ENCODE measurements at places on chromosomes 6 and 20. TPM values are rescaled to one million over a fixed set of nuclear protein-coding genes. Genes with fewer than 3 reads are reported as not detected.

Gene SLC17A2
- not detected for polyA plus RNA-seq

Gene FRMD1
- polyA plus RNA-seq, result not detected

Gene TAF8
- polyA plus RNA-seq, result 23.0 TPM

Gene PROKR2
- not detected for polyA plus RNA-seq

Gene ADTRP
- not detected for polyA plus RNA-seq

GRCh38 chr6:12245360-12245759 is 44.8 kb upstream of the EDN1 start:
- DNase-seq, result no peak

GRCh38 chr20:50108556-50109235 is 4.3 kb downstream of the UBE2V1 start:
- no peak for DNase-seq

DNA sequence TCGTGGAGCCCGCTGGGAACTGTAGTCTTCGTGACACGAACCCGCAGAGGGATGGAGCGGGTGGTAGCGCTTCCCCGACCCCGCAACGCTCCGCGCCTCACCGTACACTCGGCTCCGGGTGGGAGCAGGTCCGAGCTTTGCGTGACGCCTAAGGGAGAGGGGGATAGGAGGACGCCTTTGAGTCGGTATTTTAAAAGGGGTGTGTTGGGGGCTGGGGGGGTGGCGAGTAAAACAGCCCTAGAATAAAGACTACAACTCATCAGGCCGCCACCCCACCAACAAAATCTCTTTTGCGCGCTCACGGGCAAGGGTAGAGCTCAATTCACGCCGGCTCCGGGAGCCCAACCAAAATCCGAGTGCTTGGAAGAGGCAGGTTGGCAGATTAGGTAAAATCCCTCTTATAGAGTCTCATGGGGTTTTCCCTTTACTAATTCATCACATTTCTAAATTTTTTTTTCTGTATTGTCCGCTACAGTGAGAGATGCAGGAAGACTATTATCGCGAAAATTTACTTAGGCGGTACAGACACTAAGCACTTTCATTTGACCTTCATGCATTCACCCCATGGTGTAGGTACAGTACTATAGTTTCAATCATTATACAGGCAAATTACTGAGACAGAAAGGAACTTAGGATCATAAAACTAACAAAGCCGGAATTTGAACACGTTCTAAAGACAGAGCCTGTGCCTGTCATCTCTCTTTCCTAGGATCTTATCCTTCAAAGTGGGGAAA is 706 bp upstream of the SNX14 start:
- no peak for DNase-seq

DNA sequence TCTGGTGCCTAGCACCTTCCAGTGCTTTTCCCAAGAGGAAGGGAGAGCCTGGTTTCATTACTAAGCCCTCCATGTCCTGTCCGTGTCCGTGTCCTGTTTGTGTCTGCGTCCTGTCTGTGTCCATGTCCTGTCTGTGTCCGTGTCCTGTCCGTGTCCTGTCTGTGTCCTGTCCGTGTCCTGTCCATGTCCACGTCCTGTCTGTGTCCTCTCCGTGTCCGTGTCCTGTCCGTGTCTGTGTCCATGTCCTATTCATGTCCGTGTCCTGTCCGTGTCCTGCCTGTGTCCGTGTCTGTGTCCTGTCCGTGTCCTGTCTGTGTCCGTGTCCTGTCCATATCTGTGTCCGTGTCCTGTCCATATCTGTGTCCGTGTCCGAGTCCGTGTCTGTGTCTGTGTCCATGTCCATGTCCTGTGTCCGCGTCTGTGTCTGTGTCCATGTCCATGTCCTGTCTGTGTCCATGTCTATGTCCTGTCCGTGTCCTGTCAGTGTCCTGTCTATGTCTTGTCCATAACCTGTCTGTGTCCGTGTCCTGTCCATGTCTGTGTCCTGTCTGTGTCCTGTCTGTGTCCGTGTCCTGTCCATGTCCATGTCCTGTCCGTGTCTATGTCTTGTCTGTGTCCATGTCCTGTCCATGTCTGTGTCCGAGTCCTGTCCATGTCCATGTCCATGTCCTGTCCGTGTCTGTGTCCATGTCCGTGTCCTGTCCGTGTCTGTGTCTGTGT is 54.4 kb upstream of the BHLHE23 start:
- no peak for DNase-seq

DNA sequence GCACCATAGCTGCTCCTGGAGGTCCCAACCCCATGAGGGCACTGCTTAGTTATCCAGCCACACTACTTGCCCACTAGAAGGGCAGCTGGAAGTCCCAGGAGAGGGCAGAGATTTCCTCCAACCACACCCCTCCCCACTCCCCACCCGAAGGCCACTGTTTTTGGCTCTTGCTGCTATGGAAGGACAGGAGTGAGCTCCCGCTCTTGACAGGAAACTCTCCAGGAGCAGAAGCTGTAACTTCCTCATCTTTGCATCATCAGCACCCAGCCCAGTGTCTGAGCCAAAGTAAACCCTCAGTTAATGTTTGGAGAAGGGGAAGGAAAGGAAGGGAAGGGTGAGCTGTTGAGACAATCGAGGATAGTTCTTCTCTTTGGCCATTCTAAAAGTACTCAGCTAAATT is 120.7 kb downstream of the MTFR2 start:
- no peak for DNase-seq

DNA sequence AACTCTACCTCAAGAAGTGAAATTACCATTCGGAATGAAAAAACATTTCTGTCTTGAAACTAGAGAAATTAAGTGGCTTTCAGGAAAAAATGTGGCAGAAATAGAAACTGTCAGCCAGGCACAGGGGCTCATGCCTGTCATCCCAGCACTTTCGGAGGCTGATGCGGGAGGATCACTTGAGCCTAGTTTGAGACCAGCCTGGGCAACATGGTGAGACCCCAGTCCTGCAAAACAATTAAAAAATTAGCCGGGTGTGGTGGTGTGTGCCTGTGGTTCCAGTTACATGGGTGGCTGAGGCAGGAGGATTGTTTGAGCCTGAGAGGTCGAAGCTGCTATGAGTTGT is 7.1 kb upstream of the TMEM181 start:
- DNase-seq, result no peak

GRCh38 chr6:86706449-86706848 is 230.9 kb upstream of the HTR1E start:
- no peak for DNase-seq

GRCh38 chr20:34581341-34582184 is 23.0 kb downstream of the MAP1LC3A start:
- DNase-seq, result no peak

DNA sequence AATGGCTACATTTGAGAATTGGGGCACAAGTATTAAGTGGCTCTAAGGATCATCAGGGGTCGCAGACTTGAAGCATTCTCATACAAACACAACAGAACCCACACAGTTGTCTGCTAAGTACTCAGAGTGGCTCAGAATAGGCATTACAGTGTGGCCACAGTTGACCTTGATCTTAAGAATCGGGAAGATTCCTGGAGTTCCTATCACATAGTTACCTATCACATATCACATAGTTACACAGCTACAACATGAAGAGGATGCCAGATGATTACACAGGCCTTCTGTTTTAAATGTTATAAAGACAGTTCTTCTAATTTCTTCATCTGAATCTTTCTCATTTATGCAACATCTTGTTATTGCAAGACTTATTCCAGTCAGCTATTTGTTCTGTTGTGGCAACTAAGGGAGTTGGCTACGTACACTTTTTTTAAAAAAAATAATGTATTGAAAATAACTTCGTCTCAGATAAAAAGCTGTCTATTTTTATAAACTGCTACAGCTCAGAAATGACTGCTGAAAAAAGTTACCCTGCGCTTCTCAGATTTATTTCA is 129.0 kb downstream of the REV3L start:
- DNase-seq, result no peak

DNA sequence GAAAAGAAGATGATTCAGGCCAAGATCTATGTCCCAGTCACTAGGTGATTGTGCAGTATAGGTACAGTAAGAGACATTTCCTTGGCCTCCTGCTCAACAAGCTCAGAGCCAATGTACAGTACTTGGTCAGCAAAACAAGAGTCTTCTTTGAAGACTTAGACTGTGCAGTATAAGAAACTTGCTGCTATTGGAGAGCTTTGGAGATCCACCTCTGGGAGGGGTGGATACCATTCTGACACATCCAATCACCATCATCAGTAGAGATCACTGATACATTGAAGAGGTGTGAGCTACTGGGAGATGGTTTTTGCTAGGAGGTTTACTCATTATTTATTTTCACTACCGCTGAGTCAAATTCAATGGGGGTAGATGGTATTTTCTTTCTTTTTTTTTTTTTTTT is 77.5 kb downstream of the UST start:
- DNase-seq, result no peak

GRCh38 chr20:1702328-1702727 is 44.7 kb upstream of the SIRPG start:
- no peak for DNase-seq

DNA sequence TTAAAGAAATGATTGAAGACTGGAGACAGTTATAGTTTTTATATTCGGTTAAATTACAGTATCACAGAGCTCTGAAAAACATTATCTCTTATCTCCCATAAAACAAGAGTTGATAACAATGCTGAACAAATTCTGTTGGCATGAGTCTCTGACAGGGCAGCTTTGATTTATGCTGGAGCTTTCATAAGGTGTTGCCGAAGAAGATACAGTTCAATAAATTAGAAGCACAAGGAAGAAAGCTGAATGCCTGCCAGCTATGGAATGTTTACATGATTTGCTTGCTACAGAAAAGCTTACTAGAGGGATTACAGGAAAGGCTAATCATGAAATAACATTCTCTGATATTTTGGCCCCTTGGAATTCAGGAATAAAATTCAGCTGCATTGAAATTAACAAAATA is 431.9 kb upstream of the GJE1 start:
- DNase-seq, result no peak

DNA sequence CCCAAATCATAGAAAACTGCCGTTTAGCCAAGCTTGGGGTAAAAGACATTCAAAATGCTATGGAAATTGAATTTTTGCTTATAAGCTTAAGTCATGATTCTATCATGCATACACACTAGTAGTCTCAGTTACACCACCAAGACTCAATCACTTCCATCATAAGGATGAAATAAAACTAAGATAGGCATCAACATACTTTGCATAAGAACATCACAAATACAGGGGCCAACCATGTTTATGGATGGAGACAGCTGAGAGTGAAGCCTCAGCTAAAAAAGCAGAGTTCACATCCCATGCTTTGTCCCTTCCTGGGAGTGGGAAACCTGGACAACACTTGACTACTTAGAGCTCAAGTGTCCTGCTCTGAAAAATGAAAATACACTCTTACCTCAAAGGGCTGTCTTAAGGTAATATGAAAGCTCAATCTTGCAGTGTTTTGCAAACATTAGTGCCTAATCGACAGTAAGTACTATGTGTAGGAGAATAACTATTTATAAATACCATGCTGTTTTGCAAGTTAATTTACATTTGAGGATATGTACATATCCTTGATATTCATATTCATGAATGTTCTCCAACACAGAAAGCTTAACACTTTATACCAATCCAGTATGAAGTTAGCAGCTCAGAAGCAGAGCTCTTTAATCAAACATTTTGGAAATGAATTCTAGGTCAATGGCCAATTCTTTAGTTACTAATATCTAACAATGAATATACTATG is 32.0 kb upstream of the SMIM28 start:
- DNase-seq, result no peak

- no peak for DNase-seq
Observed at GRCh38 chr20:63060057-63060991, 53.6 kb upstream of the BHLHE23 start.

DNA sequence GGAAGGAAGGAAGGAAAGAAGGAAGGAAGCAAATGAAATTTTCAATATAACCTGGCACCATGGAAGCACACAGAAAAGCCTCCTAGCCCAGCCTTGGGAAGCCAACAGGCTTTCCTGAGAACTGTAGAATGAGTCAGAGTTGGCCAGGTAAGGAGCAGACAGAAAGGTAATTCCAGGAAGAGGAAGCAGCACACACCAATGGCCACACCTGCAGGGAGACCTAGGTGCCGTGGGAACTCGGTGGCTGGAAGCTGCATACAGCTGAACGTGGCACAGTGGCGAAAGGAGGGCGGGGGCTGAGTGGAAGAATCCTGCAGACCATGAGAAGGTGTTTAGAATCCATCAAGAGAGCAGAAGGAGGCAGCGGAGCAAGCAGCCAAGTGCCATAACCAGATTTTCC is 224.8 kb upstream of the RREB1 start:
- no peak for DNase-seq
